ENCODE measurements at places on chromosomes 1 and 21.

DNA sequence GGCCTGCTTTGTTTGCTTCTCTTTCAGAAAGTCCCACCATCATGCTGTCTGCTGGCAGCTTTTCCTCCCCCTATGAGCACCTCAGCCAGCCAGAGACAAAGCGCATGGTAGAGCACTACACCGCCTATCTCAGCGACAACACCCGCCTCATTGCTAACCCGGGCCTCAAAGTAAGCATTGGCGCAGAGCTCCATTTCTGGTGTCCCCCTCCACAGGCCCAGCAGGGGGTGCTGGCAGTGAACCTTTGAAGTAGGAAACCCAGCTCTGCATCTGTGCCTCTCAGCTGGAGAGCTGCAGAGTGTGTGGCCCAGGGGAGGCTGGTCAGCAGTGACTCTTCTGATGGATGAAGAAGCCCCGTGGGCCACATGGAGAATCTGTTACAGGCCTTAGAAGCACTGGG, 81.2 kb upstream of the RAVER2 start:
- no peak for DNase-seq

- DNase-seq = no peak
These were observed 9.8 kb downstream of the CACYBP start for GRCh38 chr1:175009532-175009931.

GRCh38 chr1:10767282-10767681, 29.2 kb downstream of the CASZ1 start:
- DNase-seq = no peak

DNA sequence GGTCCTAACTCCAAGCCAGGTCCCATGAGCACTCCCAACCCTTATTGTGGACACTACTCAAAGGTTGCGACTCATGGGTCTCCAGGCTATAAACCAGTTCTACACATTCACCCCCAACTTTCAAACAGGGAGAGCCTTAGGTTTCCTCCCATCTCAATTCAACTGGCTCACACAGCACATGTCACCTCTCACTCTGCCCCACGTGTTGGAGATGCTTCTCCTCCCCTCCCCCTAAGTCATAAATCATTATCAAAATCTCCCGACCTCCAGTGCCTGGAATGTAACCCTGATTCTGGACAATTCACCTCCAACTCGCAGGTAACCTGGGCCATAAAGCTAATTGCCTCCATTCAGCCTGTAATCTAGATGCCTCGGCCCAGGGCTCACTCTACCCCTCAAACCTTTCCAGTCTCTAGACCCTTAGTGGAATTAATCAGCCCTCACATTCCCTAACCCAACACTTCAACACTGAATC, 595 bp downstream of the AK2 start:
- DNase-seq = no peak

DNA sequence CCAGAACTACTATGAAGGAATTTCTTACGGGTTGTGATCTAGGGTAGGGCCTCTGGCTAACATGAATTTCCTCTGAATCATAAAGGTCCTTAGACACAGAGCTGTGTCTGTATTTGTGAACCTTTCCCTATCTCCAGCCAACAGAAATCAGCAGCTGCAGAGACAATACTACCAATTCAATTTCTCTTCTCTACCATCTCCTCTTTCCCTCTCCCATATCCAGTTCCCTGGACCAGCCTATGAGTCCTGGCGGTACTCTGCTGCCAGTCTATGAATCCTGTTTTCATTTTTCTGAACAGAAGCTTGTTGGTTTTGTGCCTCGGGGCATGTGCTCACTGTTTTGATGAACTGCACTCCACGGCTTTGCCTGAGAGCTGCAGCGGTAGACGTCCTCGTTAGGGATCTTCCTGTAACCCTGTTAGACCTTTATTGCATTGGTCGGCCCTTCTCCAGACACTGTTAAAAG, 458.0 kb upstream of the VAMP3 start:
- no peak for DNase-seq

DNA sequence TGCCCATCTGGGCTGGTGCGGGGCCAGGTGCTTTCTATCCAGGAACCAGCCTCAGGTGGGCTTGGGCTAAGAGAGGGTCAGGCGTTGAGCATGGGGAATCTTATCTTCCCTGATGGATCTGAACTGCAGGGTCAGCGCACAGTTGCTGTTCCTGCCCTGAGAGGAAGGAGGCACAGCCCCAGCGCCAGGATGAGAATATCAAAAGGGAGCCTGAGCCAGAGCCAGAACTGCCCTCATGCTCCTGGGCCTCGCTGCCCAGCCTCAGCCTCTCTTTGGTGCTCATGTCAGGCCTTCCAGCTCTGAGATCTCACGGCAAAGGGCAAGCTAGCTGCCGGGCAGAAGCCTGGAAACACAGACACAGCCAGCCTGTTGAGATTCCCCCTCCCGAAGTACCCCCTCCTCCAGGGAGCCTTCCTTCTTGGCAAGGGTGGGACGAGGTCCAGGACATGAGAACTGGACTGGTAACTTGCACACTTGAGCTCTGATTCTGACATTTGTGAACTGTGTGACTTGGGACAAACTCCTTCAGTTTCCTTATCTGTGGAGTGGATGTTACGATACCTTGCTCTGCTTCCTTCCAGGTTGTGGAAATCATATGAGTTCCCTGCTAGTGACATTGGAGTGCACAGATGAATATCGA, 1.2 kb upstream of the LAD1 start:
- no peak for DNase-seq

GRCh38 chr1:85494904-85495266, 29.9 kb upstream of the DDAH1 start:
- no peak for DNase-seq

GRCh38 chr1:247966532-247967204, 1.6 kb downstream of the OR2AK2 start:
- no peak for DNase-seq

GRCh38 chr1:200883118-200883517, 10.3 kb downstream of the GPR25 start:
- no peak for DNase-seq

GRCh38 chr1:57494530-57495079, 70.7 kb upstream of the DAB1 start:
- DNase-seq = no peak
